ENCODE measurements at places on chromosomes 7 and 10.

GRCh38 chr7:31049005-31049765 is 2.9 kb upstream of the ADCYAP1R1 start:
- no peak for DNase-seq

GRCh38 chr7:128860158-128861073 is 2.2 kb upstream of the ATP6V1F start:
- DNase-seq = no peak

- no peak for DNase-seq
Measured at GRCh38 chr10:17989908-17990767, 38.4 kb downstream of the SLC39A12 start.

GRCh38 chr10:116336866-116337265 is 12.6 kb downstream of the CCDC172 start:
- DNase-seq = no peak

DNA sequence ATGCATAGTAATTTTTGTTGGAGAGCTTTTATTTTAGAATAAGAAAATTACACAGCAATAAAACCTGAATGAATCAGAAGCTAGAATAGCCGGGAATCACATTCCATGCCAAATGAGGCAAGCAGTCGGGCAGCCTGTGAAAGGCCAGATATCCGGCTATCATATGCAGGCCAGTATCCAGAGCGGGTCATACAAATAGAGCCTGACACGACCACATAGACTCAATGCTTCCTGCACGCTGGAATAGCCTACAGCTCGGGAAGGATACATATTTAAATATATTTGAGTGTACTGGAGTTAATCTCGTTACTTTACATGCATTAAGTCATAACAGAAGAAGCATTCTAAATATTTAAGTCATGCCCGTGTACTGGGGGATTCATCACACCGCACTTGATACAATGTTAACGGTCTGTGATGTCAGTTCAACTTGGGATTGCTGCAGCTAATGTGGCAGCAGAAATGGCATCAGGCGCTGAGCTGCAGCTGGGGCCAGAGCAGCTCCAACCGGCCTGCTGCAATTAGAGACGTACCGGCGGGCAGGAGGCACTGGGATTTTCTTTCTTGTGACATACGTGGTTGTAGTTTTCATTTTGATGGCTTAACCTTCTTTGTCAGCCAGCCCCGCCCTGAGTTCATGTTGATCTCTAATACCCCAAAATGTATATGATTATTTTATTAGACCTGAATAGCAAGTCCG is 112.0 kb downstream of the EBF3 start:
- DNase-seq = no peak

- no peak for DNase-seq
Measured at GRCh38 chr7:120842121-120842621, 15.8 kb downstream of the TSPAN12 start.

DNA sequence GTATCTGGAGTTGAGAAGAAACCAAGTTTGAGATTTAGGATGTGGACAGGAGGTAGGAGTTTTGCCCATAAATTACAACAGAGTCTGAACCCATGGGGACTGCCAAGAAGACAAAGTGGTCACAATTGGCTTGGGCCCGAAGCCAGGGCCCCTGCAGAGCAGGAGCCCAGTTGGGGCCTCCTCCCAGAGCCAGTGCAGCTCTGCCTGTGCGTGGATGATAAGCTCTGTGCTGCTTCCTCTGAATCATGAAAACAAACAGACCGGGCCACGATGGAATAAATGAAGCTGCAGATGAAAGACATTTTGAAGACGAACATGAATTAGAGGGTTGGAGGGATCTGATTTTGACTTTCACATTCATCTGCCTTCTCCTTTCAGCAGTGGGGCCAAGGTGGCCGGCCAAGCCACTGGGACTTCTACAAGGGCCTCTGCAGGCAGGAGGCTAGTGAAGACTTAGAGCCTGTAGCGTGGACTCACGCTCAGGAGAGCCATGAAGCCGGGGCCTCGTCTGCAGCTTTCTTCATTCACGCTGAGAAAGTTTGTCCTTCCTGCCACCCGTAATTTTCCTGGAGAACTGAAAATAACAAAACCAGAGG is 156.8 kb upstream of the LYZL1 start:
- DNase-seq = no peak
